ENCODE measurements at places on chromosomes 12 and 14.

GRCh38 chr14:99257122-99257672 is 14.8 kb downstream of the BCL11B start:
- H3K36me3 ChIP-seq: peaks cover 5% of the 10 kb centered on the region
- no peak for DNase-seq
- H3K4me3 ChIP-seq: no peak overlapping the region
- H3K27ac ChIP-seq: peak overlapping the region; percentile 39
- no peaks in the 10 kb centered on the region for H3K27me3 ChIP-seq

DNA sequence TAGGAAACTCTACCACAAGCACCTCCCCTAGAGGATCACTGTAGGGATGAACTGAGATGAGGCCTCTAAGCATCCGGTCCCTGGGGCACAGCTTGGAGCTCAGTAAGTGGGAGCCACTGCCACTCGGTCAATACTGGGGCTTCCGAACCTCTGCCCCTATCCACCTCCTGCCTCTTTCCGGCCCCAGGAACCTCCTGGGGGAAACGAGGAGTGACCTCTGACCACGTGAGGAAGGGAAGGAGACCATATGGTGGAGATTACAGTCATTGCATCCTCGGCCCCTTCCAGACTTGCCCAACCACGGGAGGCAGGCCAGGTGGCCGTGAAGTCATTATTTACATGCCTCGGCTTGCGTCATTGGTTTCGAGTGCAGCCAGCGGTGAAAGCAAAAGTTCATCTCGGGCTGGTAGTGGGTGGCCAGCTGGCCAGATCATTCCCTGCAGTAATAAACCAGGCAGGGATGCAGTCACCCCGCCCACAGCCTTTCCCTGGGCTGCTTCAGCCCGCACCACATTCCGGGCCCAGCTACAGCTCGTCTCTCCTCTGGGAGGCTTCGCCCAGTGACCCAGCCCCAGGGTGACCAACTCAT is 65.4 kb downstream of the C14orf132 start:
- peak overlapping the region; percentile 67 for H3K27ac ChIP-seq
- DNase-seq: peak; percentile 74
- no peaks in the 10 kb centered on the region for H3K36me3 ChIP-seq
- no peaks in the 10 kb centered on the region for H3K4me1 ChIP-seq

DNA sequence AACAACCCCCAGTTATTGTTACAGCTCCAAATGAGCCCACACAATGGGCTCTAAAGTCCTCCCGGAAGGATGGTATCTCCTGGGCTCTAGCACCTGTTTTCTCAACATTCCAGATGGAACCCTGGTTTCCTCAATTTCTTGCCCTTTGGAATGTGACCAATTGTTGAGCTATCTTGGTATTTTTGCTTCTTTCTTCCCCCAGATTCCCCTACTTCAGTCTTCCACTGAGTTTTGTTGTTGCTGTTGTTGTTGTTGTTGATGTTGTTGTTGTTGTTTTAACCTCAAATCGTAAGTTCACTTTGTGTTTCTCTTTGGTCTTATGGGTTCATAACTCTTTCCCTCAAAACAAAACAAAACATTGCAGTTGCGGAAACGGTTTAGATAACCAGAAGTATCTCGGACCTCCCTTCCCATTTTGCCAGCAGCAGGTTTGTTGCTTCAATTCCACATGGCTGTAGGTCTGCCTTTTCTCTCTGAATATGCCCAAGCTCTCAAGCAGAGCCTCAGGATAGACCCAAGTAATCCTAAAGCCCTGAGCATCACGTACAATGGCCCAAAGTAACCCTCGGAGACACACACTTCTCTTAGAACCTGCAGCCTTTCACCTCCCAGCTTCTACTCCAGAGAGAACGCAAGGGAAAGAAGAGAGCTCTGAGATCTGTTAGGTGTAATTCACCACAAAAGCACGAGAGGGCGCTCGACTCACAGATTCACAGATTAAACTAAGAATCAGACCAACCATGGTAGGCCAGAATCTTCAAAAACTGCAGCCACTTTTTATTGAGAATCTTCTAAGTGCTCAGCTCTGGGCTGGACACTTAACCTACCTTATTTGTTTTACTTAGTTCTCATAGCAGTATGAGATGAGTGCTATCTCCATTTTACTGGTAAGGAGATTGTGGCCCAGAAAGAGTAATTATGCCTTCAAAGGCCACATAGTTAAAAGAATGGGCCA is 1.0 kb upstream of the DDX23 start:
- peak overlapping the region; percentile 79 for H3K4me3 ChIP-seq
- peak overlapping the region; percentile 71 for H3K27ac ChIP-seq
- no peaks in the 10 kb centered on the region for H3K27me3 ChIP-seq
- H3K36me3 ChIP-seq: no peaks in the 10 kb centered on the region
- H3K4me1 ChIP-seq: peaks cover 2% of the 10 kb centered on the region

- H3K27ac ChIP-seq: no peak overlapping the region
- no peaks in the 10 kb centered on the region for H3K27me3 ChIP-seq
- H3K36me3 ChIP-seq: no peaks in the 10 kb centered on the region
- DNase-seq: no peak
- H3K4me1 ChIP-seq: no peaks in the 10 kb centered on the region
- H3K4me3 ChIP-seq: no peak overlapping the region
Observed at GRCh38 chr12:3902921-3903320, 29.7 kb upstream of the PARP11 start.

DNA sequence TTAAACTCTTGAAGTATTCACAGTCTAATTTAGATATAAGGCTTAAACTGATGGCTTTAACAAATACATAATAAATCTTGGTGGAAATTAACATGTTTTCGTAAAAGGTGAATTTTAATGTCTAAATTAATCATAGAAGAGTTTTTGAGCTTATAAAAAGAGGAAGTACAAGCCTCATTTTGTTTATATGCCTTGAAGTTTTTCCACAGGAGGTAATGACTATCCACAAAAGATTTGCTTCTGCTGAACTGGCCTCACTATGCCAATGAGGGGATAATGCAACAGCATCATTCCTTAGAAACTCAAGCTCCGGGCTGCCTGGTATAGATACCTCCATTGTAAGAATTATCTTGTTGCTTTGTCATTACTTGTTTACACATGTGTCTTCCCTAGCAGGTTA is 175.6 kb downstream of the DUSP6 start:
- H3K27ac ChIP-seq: no peak overlapping the region
- no peak overlapping the region for H3K4me3 ChIP-seq
- H3K27me3 ChIP-seq: no peaks in the 10 kb centered on the region
- no peak for DNase-seq
- no peaks in the 10 kb centered on the region for H3K36me3 ChIP-seq
- H3K4me1 ChIP-seq: no peaks in the 10 kb centered on the region

GRCh38 chr12:93242154-93242972 is 135.4 kb upstream of the NUDT4 start:
- H3K36me3 ChIP-seq: no peaks in the 10 kb centered on the region
- DNase-seq: no peak
- no peak overlapping the region for H3K27ac ChIP-seq
